ENCODE measurements at places on chromosomes 2 and 18.

DNA sequence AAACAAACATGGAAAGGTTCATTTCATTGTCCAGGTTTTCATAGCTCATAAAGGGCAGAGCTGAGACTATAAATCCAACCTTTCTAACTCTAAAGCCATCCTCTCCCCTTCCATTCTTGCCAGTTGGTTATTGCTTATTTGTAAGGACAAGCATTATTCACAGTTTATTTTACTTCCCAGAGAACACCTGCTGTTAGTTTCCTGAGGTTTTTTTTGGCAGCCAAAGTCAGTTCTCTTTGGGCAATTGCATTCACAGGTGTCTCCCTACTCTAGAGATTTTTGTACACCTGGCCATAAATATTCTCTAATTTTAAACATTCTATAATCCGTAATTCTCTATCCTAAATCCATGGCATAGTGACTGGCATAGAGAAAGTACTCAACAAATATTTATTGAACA, 87.3 kb upstream of the SPHKAP start:
- DNase-seq, result no peak

DNA sequence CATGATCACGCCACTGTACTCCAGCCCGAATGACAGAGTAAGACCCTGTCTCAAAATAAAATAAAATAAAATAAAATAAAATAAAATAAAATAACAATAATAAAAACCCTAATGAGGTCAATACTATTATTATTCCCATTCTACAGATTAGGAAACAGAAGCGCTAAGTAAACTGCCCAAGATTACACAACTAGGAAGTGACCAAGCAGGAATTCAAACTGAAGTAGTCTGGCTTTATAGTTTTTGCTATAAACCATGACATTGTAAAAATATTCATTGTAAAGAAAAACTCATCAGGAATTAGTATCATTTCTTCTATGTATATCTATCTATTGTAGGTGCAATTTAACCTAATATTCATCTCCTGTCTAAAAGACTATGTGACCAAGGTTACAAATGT, 1.2 kb downstream of the PLEKHM3 start:
- DNase-seq, result no peak

- no peak for DNase-seq
These were observed 483.9 kb downstream of the DPP10 start for GRCh38 chr2:114926303-114926702.

GRCh38 chr2:95007822-95008221, 17.7 kb upstream of the MAL start:
- DNase-seq, result no peak

GRCh38 chr2:10732924-10733565, 11.6 kb downstream of the ATP6V1C2 start:
- DNase-seq, result no peak

GRCh38 chr2:86292571-86293515, 44.6 kb downstream of the REEP1 start:
- no peak for DNase-seq
